ENCODE measurements at places on chromosomes 3 and 15.

DNA sequence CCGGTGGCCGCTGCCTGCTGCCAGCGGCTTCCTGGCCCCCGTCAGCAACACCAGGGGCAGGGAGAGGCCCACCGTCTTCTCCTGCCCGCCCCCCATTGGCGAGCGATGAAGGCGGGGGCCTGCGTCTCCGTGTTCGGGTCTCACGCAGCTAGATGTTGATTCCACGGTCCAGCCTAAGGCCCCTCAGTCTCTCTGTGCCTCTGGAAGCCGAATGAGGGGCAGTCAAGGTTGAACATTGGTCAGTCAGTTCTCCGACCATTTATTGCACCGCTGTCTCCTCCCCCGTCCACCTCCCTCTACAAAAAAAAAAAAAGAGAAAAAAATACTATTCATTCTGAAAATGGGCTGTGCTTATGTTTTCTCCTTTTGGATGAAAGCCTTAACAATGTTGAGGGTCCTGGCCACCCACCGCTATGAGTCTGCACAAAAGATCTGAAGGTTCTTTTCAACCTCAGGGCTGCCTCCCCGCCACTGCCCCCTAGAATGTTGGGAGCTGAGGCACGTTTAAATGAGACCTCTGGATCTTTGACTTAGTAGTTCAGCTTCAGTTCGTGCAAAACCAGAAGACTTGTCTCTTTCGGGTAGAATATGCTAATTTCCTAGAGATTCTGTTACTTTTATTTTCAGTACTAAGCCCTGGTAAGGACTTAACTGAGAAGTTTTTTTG is 736 bp downstream of the IREB2 start:
- DNase-seq, result peak; percentile 29

DNA sequence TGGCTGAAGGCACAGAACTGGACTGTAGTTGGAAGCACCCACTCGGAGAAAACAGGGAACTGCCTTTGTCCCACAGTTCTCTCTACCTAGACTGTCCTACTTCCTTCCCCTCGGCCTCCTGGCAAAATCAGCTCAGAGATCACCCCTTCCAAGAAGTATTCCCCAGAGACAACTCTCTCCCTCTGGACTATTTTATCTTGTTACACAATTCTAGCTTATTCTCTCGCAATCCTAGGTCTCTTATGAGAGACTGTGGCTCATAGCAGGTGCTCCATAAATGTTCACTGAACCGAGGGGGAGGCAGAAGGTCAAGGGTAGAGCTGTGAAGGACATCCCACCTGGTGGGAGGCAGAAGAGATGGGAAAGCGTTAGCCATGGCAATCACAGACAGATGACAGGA is 10.6 kb downstream of the HEG1 start:
- no peak for DNase-seq

DNA sequence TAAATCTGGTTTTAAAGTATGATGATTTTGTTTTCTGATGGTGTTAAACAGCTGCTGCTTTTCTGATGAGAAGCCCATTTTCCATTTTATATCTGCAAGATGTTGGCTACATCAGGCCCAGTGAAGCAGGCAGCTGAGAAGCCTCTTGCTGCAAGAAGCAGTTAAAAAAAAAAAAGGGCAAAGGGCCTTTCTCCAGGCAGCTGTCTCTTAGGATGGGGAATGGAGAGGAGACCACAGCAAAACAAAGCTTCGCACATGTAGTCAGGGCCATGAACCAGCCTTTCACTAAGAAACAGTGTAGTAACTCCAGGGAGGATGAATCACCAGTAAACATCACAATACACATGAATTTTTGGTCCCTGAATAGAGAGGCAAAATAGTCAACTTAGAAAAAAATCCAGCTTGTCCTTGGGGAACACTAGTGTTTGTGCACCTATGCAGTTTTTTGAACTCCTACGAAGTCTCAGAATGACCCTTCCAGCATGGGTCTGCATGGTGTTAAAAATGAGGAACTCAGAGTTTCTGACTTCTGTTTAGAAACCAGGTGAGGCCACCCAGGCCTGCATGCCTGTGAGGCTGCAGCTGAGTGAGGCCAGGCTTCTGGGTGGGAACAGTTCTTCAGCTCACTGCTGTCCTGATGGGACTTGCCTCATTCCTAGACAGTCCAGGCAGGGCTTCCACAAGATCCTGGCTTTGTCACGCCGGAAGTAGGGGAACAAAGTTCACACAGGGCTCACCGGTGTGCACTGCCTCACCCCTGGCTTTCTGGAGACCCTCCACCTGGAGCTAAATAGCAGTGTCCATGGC is 518.7 kb downstream of the MCTP2 start:
- no peak for DNase-seq

GRCh38 chr15:67433495-67434099 is 87.3 kb upstream of the C15orf61 start:
- DNase-seq, result peak; percentile 11
